ENCODE measurements at places on chromosomes 5 and 9.

- H3K27ac ChIP-seq = no peak overlapping the region
- H3K4me1 ChIP-seq = no peaks in the 10 kb centered on the region
- no peak for DNase-seq
Measured at GRCh38 chr5:125134216-125135081, 388.0 kb upstream of the ZNF608 start.

DNA sequence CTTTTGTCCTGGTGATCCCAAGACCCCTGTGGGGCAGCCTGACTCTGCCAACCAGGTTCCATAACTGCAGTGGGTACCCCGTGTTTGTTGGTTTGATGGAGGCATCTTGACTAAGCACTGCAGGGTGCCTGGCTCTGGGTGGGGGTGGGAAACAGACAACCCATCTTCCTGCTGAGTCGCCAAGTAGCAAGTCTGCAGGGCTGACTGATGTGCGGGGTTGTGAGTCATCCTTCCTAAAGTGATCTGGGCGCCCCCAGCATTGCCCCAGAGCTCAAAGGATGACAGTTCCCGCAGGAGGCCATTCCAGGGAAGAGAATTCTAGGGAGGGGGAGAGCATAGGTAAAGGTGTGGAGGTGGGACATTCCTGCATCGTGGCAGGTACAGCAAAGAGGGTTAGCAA is 23.5 kb downstream of the DAB2IP start:
- peaks cover 16% of the 10 kb centered on the region for H3K36me3 ChIP-seq
- no peak for DNase-seq
- H3K27ac ChIP-seq = no peak overlapping the region
- no peaks in the 10 kb centered on the region for H3K27me3 ChIP-seq

DNA sequence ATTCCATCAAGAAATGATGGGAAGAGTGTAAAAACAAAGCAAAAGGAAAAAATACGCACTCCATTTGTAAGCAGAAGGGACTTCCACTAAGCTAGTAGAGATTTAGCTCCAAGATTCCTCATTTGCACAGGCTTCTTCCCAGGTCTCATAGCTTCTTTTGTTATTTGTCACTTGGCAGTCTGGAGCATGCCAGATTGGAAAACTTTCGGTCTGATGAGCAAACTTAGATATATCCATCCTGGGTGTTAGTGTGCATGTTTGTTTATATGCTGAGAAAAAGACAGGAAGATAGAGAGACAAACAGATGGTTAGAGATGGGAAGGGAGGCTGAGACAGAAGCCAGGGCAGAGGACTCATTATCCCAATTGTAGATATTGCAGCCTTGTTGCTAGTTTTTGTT is 1644.5 kb upstream of the NUDT12 start:
- no peak overlapping the region for H3K27ac ChIP-seq
- DNase-seq = no peak
- no peaks in the 10 kb centered on the region for H3K36me3 ChIP-seq
- H3K27me3 ChIP-seq = no peaks in the 10 kb centered on the region

DNA sequence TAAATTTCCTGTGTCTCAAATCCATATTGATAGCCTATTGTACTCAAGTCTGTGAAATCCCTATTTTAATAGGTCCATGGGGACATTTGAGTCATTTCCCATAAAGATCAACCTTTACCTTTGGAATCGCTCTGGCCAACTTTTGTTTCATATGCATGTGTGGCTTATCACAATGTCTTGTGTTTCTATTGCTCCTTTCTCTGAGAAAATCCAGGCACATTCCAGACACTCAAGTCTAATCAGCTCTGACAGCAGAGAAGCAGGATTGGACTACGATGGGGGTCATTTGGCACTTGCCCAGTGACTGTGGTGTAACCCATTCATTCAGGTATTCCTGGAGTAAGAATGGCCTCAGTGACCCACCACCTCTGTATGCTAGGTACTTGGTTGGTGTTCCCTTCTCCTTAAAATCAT is 48.4 kb downstream of the ACTBL2 start:
- DNase-seq = no peak
- no peak overlapping the region for H3K27ac ChIP-seq
- H3K4me3 ChIP-seq = no peak overlapping the region
- no peaks in the 10 kb centered on the region for H3K36me3 ChIP-seq
- no peaks in the 10 kb centered on the region for H3K27me3 ChIP-seq
- H3K4me1 ChIP-seq = no peaks in the 10 kb centered on the region

GRCh38 chr5:72224946-72225463 is 95.0 kb downstream of the MRPS27 start:
- H3K27me3 ChIP-seq = no peaks in the 10 kb centered on the region
- peaks cover 15% of the 10 kb centered on the region for H3K36me3 ChIP-seq
- no peak for DNase-seq
- H3K27ac ChIP-seq = no peak overlapping the region
- H3K4me1 ChIP-seq = no peaks in the 10 kb centered on the region

- H3K27me3 ChIP-seq = no peaks in the 10 kb centered on the region
- H3K27ac ChIP-seq = no peak overlapping the region
- no peak for DNase-seq
Measured at GRCh38 chr9:7028591-7028990, 270.8 kb downstream of the KDM4C start.

Data from tibial artery (tissue), 4 donors.